ENCODE measurements at places on chromosomes 13 and 19.

DNA sequence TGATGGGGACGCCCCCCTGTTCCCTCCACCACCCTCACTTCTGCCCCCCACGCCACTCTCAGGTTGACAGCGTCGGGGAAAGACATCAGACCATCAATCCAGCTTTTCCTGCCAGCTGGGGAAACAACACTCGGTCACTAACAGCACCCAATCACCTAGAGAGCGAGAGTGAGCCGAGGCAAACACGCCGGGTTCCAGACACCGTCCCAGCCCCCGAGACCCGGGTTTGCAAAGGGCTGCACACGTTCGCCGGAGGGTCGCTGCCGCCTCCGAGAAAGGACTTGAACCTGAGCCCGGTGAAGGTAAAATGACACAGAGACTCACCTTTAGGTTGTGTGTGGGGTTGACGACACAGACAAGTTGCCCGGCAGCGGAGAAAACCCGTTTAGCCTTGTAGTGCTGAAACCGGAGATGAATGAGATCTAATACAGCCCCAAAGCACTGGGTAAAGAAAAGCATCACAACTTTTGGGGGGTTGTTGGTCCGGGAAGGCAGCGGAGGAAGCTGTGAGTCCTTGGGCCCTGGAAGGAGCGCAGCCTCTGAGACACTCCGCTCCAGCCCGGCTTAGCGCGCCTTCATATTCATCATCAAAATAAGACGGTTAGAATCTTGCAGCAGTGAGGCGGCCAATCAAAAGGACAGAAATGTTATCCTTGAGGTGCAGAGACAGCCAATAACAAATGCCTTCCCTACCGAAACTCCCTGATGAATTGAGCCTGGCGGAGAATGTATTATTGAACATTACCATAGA, at the start of gene SIAH3:
SIAH3 (minus strand) TSS at position 583 of the 751 bp plus-strand sequence; CDS start at position 459, 124 bp downstream.
- DNase-seq: no peak

DNA sequence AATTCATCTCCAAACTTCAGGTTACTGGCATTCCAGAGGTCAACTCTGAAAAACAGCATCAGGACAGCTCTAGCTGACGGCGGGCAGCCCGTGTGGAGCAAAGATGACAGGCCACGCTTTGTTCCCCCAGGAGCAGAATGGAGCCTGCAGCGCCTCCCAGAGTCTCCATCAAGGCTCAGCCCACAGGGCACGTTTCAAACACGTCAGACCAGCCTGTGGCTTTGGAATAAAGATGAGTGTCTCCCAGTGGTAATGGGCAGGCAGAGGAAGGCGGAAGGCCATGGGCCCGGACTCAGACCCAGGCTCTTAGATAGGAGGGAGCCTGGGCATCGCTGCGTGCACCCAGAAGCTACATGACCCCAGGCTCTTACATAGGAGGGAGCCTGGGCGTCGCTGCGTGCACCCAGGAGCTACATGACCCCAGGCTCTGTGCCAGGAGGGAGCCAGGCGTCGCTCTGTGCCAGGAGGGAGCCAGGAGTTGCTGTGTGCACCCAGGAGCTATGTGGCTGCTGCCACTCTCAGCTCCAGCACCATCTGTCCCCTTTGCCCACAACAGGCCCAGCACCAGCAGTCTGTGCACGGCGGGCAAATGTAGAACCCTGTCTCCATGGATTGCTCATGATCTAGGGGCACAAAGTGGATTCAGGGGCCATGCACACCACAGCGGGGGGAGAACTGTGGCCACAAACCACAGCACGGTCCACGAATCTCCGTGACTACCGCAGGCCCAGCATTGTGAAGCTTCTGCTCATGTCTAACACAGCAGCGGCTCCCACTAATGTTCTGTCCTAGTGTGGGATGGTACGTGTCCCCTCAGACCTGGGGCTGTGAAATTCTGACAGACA, 47.8 kb upstream of the C13orf46 start:
- DNase-seq: no peak

GRCh38 chr19:35100588-35101533, 14.8 kb upstream of the FXYD3 start:
- DNase-seq: no peak

GRCh38 chr19:56145698-56146097, 4.6 kb downstream of the ZNF444 start:
- no peak for DNase-seq

DNA sequence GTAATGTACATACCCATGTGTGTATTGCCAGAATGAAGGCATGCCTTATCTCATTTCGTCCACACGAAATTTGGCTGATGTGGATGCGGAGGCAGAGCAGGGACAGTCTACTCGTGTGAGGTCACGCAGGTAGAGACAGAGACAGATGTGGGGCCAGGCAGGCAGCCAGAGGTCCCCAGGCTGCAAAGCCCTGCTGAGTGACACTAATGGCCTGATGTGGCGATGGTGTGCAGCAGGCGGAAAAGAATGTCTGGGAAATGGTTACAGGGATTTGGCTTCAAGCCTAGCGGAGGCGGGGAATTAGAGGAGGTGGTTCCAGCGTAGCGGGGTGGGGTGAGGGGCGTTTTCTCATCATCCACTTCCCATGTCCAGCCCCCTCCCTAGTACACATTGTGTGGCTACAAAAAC, 4.2 kb upstream of the IZUMO2 start:
- no peak for DNase-seq

GRCh38 chr19:1373534-1374249, 10.0 kb upstream of the NDUFS7 start:
- no peak for DNase-seq

- DNase-seq: no peak
These were observed 19.8 kb downstream of the STK24 start for GRCh38 chr13:98556968-98557631.

- DNase-seq: no peak
These were observed 55.2 kb upstream of the UQCRFS1 start for GRCh38 chr19:29268103-29268502.

- DNase-seq: no peak
These were observed 90.0 kb downstream of the RNASEH2B start for GRCh38 chr13:50999641-51000040.

DNA sequence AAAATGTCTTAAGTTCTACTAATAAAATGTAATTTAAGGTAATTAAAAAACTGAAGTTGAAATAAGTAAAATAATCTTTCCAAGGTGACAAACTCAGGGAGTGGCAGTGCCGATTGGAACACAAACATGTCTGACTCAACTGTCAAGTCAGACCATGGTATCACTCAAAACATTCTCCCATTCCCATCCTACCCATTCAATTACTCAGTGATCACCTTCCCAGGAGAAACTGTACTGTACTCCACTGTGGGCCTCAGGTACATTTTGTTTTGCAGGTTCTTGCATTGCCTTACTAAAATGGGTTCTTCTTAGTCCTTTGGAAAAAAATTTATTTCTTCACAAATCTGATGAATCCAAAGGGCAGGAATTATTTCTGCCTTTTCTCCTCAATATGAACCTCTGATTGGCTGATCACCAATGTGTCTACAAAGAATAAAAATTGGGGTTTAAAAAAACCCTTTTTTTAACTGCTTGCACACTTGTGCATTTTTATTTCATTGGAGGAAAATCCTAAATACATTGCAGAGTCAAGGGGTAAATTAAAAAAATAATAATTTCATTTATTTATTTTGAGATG, 96.8 kb downstream of the ZNF429 start:
- DNase-seq: no peak

DNA sequence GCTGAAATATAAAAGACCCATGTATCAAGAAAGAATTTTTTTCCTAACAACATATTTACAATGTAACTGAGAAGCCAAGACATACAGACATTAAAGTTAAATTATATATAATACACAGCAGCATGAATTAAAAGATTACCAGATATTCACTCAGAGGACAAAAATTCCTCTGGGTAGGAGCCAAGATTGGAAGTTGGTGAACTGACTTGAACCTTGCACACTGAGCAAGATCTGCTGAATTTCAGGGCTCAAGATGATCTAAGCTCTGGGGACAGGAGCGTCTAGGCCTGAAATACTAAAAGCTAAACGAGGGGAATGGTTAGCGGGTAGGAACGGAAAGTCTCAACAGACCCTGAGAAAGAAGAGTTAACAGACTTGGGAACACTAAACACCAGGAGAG, 8.5 kb downstream of the FOXO1 start:
- DNase-seq: no peak

DNA sequence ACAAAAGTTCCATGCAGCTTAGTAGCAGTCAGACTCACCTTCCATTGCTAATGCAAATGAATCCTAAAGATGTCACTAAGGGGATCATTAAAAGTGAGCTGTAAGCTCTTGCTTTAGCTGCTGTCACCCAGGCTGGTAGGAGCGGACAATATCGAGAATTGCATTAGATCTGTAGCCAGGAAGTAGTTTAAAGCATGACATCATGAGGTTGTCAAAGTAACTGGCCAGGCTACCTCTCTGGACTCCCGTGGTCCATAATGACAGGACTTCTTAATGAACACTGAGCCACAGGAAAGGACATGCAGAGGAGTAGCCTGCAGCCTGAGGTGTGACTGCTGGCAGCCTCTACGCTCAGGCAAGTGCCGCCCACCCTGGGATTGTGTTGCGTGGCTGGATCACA, 522.3 kb upstream of the NBEA start:
- no peak for DNase-seq

- no peak for DNase-seq
These were observed 4.6 kb downstream of the ANKRD10 start for GRCh38 chr13:110910013-110910890.

DNA sequence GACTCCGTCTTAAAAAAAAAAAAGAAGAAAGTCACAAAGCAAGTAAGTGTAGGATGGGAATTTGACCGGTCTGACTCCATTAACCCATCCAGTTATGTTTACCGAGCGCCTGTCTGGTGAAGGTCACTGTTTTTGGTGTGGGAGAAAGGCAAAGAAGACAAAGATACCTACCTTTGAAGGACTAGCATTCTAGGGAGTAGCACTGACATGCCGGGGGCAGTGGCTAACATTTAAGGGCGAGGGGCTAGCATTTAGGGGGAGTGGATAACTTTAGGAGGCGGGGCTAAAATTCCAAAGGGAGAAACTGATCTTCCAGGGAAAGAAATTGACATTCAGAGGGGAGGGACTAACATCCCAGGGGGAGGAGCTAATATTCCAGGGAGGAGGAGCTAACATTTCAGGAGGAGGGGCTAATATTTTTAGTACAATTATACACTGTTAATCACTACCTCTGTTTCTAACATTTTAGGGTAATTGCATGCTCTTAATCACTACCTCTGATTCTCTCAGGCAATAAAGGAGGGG, 8.7 kb downstream of the GPR32 start:
- DNase-seq: no peak

DNA sequence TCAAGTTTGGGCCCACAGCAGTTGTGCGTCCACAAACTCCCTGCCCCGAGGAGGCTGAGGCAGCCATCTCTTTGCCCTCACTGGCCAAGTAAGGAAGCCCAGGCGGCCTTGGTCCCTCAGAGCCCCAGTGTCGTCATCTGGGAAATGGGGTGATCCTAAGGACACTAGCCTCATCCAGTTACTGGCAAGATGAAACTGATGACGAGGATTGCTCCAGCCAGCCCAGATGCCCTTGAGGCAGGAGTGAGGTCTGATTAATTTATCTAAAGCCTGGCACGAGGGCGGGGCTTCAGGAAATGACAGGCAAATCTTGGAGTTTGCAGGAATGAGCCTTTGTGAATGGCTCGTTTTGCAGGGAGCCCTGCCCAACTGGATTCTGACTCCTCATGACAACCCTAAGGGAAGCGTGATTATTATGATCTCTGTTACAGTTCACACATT, 5.6 kb downstream of the LIPE start:
- DNase-seq: no peak

- peak; percentile 88 for DNase-seq
These were observed 2.5 kb upstream of the EEF2 start for GRCh38 chr19:3987619-3988371.

DNA sequence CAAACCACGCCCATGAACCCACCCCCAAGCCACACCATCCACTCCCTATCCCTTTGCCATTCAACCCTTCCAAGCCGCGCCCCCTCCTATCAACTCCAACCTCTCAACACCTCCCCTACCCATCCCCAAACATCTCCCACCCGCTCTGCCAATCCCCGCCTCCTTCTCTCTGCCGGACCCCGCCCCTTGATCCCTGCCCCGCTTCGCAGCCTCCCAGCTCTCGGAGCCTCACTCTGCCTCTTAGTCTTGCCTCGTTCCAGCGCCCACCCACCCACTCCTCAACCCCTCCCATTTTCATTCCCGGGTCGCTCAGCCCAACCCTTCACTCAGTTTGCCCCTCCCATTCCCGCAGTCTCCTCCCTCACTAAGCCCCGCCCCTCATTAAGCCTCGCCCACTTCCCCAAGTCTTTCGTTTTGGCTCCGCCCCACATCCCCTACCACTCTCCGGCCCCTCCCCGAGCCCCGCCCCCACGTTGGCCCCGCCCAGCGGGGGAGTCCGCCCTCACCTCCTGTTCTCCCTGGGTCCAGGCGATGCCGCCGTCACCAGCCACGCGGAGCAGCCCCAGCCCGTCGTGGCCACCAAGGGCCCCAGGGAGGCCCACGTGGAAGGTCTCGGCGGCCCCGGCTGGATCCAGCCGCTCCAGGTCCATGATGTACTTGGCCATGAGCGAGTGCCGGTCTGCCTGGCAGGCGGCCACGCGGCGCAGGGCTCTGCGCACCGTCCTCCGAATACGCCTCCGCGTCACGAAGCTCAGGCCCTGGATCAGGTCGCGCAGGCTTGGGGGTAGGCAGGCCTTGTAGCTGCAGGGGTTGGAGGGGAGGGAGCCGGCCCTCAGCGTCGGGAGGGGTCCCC, 5.7 kb downstream of the JAK3 start:
- peak; percentile 89 for DNase-seq

DNA sequence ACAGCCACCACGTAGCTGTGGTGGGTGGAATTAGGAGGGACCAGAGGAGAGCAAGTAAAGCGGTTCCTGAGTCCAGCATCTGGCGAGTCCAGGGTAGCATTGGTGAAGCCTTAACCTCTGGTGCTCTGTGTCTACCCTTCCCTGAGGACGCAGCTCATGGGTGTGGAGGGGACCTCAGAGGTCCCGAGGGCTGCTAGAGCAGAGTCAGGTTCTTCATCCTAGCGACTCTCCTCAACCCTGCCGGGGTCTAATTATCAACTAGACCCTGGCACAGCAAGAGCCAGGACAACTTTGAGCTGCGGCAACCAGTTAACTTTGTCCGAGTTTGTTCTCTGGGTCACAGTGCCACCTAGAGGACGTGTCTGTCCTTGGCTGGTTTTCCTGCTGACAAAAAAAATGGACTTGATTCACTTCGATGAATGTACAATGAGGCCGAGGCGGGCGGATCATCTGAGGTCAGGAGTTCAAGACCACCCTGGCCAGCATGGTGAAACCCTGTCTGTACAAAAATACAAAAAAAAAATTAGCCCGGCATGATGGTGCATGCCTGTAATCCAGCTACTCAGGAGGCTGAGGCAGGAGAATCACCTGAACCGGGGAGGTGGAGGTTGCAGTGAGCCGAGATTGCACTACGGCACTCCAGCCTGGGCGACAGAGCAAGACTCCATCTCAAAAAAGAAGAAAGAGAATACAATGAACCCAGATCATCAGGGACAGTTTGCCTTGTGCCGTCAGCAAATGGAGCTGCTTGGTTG, 25.0 kb downstream of the TSSK6 start:
- DNase-seq: peak; percentile 85

GRCh38 chr19:8017808-8018207, 12.4 kb upstream of the ELAVL1 start:
- DNase-seq: no peak
